ENCODE measurements at places on chromosomes 12 and 14.

- no peak for DNase-seq
These were observed at the start of gene SELPLG for GRCh38 chr12:108633534-108634248. TSS of gene SELPLG (minus strand) at chr12:108633894. CDS start at chr12:108624307, 9,587 bp downstream.

DNA sequence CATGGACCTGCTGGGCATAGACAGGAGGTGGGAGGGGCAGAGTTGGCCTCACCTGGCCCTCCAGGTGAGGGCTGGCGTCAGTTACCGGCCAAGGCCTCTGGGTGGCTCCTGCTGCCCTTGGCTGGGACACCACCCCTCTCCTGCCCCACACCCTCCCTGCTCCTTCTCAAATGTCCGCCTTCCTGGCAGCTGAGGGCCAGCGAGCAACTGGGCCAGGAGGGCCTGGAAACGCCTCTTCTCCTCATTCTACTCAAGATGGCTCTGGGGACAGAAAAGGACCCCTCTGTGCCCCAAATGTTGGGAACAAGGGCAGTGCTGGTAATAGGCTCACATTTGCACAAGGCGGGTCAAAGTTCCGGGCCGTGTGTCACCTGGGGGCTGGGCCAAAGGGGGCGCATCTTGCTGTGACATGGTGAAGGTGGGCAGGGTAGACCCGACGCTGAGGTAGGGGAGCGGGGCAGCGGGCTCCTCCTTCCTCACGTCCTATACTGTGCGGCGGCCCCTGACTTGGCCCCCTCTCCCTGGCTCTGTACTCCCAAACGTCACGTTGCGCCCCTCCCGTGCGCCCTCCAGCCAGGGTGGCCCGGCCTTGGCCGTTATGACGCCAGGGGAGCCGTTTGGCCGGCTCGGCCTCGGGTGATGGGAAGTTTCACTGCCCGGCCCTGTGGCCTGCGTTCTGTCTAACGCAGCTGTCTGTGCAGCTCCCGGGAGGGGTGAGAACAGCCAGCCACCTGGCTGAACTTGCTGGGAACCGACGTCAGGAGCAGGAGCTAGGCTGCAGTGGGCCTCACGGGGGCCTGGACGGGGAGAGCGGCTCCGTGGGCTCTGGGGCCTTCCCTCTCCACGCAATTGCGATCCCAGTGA lies 18.0 kb upstream of the DLK1 start:
- peak; percentile 86 for DNase-seq

DNA sequence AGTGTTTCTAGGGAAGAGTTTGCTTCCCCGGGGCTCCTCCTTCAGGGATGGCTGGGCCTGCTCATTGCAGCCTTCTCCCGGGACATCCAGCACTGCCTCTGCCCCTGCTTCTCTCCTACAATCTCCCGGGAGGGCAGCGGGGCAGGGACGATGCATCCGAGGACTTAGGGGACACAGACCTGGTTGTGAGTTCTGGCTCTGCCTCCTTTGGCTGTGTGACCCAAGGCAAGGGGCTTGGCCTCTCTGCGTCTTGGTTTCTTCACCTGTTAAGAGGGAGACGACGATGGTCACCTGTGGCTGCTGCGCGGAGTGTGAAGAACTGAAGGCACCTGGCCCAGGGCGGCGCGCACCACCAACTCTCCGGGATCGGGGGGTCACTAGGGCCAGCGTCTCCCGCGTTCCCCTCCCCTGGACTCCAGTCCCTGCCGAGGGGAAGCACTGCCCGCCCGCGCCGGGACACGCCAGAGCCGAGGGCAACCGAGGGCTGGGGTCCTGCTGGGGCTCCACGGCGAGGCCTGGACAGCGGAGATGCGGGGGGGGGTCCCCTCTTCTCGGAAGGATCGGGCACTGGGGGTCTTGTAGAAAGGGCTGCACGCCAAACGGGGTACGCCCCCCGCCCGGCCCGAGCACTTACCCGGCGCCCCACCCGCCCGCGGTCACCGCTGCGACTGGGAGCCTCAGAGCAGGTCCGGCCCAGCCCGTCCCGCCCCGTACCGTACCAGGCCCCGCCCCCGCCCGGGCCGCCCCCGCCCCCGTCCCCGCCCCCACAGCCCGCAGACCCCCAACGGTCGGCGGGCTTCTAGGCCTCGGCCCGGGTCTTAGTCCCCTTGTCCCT lies at the start of gene HVCN1:
Gene HVCN1, minus strand, starts transcription at position 670 of the 835 bp plus-strand sequence. CDS start 5,870 bp downstream, outside the sequence.
- DNase-seq, result peak; percentile 28

DNA sequence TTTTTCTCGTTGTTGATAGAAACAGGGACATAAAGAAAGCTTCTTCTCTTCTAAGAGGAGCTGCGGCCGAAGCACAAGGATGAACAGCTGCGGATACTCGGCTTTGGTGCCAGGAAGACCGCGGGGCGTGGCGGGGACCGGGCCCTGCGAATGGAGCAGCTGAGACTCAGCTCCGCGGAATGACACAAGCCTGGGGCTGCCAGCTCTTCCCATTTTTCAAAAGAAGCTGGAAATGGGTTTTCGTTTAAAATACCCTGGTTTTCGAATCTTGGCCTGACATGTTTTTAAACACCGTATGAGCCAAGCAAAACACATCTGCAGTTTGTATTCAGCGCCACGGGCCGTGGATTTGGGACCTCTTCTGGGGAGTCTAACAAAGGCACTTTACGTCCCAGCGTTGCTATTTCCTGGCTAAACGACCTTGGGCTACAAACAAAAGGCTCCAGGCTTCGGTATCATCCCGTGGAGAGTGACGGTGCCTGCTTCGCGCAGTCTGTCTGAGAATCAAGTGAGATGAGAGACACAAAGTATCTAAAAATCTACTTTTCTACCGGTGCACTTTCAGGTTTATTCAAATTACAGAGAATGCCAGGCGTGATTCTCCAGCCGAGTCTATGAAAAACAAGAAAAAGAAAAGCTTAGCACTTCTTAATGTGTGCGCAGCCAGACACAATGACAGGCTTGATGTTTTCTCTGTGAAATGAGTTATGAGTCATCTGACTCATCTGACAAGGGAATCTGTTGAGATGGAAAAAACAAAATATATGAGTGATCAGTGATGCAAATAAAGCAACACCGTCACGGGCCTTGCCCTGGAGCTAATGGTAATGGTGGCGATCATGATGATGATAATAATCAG lies 114.0 kb upstream of the TMEM132D start:
- no peak for DNase-seq

DNA sequence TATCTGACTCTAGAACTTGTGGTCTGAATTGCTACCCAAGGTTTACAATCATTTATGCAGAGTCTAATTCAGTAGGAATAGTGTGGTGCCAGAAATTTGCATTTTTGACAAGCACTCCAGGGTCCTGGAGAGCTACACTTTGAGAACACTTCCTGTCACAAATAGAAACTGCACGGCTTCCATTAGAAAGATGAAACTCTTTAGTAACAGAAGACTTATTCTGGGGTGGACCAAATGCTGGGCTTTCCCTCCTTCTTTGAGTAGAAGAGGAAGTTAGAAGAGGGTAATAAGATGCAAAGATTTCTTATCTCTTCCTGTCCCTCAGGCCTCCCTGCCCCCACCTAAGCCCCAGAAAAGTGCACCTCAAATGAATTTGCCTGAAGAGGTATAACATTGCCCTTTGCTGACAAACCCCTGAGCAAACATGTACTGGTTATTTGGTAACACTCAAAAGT lies 28.4 kb downstream of the DGLUCY start:
- no peak for DNase-seq

GRCh38 chr14:59547310-59547709 lies 29.3 kb downstream of the CCDC175 start:
- DNase-seq, result no peak

GRCh38 chr12:57844709-57845477 lies 1.6 kb downstream of the CTDSP2 start:
- peak; percentile 50 for DNase-seq

DNA sequence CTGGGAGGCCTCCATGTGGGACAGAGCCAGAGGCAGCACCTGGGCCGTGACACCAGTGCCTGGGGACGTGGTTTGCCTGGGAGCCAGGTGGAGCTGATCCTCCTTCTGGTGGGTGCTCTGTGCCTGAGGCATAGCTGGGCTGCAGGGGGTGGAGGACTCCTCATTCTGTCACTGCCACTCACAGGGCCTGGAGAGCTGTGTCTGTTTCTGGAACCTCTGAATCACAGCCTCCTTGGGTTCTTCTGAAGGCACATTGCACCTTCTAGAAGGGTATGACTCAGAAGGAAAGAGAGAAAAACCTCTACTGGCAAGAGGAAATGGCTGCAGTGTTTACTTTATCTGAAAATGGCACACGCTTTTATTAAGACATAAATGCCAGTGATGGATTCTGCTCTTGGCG lies 659.8 kb downstream of the VRK1 start:
- no peak for DNase-seq

- no peak for DNase-seq
These were observed 54.0 kb downstream of the PTPRB start for GRCh38 chr12:70583251-70583650.

DNA sequence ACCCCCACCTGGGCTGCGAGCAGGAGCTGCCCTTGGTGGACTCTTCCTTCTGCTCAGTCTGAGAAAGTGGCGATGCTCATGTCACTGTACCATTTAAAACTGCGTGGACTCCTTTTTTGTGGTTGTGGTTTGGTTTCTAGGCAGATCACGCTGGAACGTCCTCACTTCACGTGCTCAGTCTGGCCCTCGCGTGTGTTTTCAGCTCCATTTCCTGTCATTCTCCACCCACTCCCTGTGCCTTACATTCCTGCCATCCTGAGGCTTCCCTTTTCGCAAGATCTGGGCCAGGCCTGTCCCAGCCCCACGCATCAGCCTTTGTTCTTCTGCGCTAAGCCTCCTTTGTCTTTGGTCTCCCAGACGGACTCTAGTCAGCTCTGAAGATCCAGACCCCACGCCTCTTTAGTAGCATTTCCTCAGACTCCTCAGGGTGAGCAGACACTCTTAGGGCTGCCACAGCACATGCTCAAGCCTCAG lies 105.4 kb downstream of the FBXL14 start:
- no peak for DNase-seq

DNA sequence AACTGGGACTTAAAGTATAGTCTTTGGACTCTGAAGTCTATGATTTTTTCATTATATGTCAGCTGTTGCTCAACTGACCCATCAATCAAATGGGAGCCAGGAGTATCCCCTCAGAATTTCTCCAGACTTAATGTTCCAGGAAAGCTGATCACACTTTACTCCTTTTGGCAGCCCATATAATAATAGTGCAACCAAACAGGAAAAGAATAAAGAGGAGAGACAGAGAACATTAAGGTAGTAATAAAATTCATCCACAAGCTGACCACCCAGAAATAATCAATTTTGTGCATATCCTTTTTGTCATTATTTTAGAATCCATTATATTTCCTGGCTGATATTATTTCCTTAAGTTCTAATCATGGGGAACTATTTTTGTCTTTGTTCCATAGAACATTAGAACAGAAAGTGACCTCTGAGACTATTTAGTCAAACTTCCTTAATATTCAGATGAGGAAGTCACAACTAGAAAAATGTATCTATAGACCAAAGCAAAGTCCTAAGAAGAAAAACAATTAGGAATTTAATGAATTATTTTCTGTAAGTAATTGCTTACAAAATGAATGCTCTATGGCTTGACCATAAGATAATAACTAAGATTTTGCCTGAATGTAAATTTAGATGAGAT lies 238.1 kb upstream of the SEL1L start:
- no peak for DNase-seq

- DNase-seq, result peak; percentile 28
These were observed 77.2 kb upstream of the PRICKLE1 start for GRCh38 chr12:42666671-42667243.

- DNase-seq, result no peak
These were observed 5.5 kb downstream of the ZFP36L1 start for GRCh38 chr14:68787092-68787992.

DNA sequence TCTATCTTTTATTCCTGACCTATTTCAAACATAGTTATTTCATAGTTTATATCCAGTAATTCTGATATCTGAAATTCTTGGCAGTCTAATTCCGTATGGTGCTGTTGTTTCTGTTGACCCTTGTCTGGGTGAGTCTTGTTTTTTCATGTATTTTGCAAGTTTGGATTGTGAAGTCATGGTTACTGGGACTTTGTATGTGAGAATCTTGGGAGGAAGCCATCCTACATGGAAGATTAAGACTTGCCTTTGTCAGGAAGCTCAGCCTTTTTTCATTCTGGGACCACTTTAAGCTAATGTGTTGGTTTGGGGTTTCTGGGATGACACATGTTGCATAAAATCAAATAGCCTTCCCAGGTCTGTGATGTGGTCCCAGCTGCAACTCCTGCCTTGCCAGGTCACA lies 191.6 kb upstream of the E2F7 start:
- DNase-seq, result no peak

DNA sequence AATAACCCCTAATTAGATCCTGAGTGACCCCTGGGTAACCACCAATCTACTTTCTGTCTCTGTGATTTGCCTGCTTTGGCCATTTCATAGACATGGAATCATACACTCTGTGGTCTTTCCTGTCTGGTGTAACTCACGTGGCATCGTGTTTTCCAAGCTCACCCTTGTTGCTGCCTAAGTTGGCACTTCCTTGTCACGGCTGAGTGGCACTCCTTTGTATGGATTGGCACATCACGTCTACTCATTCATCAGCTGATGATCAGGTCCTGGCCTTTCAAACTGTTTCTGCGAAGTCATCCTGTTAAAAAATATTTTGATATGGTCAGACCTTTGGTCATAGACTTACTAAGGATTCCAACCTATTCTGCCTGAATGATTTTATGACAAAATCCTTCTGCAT lies 87.7 kb downstream of the GLT1D1 start:
- DNase-seq, result no peak

DNA sequence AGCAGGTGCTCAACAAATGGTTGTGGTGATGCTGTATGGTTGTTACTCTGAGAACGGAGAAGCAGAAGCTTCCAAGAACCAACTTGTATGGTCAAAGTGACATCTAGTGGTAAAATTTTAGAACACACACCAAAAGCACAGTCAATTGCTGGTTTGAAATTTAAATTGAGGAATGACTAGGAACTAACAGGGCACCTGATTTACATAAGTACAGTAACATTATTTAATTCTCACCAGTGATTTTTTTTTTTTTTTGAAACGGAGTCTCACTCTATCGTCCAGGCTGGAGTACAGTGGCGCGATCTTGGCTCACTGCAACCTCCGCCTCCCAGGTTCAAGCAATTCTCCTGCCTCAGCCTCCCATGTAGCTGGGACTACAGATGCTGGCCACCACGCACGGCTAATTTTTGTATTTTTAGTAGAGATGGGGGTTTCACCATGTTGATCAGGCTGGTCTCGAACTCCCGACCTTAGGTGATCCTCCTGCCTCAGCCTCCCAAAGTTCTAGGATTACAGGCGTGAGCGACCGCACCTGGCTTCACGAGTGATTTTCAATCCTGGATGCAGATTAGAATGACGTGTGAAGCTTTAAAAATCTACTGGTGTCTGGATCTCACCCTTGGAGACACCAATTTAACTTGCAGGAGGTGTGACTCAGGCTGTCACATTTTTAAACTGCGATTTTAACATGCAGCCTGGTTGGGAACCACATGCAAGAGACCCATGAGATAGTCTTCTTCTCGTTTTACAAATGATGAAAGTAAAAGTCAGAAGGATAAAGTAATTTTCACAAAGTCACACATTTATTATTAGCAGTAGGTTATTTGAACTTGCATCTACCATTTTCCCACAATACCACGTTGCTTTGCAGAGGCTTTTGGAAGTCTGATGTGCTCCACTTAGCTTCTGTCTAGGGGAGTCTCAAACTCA lies 14.1 kb upstream of the NUMB start:
- DNase-seq, result peak; percentile 25

GRCh38 chr12:103441437-103442181 lies 54.2 kb downstream of the C12orf42 start:
- no peak for DNase-seq
